T-helper 9 cell (primary cell): ENCODE measurements at places on chromosomes 12 and 14.

DNA sequence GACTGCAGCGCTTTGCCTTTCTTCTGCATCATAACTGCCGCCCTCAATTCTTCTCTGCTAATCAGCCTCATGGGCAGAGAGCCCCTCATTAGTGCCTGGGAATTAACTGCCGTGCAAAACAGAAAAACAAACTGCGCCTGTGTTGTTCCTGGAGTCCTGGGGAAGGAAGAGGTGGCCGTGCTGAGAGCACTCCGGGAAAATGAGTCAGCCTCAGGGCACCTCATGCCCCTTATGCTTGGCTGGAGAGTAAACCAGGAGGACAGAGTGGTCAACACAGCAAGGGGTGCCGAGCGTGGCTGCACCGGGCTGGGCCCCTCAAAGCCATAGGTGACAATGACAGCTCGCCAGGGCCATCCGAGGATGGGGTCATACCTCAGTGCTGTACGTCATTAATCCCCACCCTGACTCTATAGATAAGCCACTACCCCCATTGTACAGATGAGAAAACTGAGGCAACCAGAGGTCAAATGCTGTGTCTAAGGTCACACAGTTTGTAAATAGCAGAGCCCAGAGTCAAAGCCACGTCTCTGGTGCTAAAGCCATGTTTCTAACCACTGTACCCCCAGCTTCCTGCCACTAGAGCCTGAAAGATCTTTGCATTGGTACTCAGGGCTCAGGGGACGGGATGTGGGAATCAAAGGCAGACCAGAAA is 74.4 kb downstream of the RIMBP2 start:
- DNase-seq, result no peak

DNA sequence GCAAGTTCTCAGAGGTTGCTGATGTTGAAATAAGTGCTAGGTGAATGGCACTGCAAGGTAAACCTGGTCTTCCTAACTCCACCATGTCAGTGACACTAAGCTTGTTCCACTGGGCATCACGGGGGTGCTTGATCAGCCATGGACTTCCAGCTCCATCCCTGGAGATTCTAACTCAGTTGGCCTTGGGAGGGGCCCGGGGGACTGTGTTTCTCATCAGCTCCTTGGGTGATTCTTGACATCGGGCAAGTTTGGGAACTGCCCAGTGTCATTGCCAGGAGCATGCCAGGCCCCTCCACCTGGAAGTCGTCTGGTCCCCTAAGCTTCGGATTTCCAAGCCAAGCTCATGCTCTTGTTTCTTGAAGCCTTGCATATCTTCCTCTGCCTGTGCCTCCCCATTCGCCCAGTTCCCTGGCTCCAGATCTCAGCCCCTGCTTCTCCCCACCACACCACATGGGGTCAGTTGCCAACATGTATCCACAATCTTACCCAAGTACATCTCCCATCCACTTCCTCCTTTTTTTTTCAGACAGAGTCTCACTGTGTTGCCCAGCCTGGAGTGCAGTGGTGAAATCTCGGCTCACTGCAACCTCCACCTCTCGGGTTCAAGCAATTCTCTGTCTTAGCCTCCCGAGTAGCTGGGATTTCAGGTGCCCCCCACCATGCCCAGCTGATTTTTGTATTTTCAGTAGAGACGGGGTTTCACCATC is 30.7 kb upstream of the RFLNA start:
- DNase-seq, result no peak

GRCh38 chr14:20215196-20215595 is 8.3 kb upstream of the OR11H6 start:
- no peak for DNase-seq

DNA sequence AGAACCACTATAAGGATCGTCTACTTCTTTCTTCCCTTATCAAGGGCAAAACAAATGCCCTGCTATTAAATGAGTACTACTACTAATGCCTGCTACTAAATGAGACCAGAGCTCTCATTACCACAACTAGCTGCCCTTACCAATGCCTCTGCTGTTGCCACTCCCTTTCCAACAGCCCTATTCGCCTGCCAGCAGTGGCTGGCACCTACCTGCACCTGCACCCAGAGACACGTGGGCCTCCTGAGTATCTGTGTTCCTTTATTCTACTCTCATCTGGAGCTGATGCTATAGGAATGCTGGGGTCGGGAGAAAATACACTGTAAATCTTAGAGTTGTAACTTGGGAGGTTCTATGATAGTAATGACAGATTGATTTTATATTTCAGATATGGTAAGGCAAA is 174.7 kb downstream of the SLC2A13 start:
- DNase-seq, result no peak

GRCh38 chr12:120851444-120851843 is 52.7 kb downstream of the SPPL3 start:
- no peak for DNase-seq

GRCh38 chr14:55816225-55816624 is 236.2 kb downstream of the KTN1 start:
- DNase-seq, result no peak

GRCh38 chr14:101862711-101863110 is 101.2 kb downstream of the PPP2R5C start:
- DNase-seq, result no peak

GRCh38 chr14:103762036-103762435 is 46.4 kb downstream of the ZFYVE21 start:
- DNase-seq, result no peak

DNA sequence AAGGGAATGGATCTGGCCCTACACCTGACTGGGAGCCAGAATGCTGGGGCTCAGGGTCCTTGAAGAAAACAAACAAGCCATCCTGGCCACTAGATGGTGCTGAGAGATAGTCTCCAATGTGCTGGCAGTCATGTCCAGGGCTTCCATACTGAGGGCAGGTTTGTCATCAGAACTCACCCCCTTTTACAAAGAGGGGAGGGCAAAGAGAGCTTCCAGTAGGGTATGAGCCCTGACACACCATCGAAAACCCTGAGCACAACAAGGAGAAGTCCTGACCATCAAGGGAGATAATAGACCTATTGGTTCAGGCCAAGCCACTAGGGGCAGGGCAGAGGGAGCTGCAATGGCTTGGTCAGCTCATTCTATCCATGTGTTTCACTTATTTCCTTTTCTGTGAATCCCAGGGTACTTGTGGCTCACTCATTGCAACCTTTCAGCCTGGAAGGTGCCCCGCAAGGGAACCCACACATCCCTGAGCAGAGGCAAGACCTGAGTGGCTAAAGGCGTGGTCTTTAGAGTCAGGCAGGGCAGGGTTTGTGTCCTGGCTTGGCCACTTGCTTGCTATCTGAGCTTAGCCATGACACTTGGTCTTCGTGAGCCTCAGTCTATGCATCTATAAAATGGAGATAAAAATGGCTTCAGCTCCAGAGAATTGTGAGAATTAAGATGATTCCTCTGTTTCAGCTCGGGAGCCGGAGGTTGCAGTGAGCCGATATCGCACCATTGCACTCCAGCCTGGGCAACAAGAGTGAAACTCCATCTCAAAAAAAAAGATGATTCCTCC is 6.2 kb upstream of the PLEKHH1 start:
- DNase-seq, result no peak

DNA sequence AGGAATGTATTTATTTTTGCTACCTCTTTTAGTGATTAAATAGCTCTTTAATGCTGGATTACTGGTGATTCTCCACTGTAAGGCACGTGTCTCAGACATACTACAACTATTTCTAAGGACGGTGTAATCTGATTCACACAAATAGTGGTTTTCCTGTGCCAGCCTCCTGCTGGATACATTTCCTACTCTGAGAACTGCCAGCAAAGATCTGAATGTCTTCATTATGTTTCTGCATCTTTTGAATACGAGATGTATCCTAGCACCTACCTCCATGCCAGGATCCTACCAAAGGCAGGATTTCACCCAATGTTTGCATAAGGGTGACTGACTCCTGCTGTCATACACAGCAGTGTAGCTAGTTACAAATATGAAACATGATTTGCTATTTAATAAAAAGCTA is 120.6 kb downstream of the PRICKLE1 start:
- DNase-seq, result no peak

- no peak for DNase-seq
These were observed 156.9 kb downstream of the DPF3 start for GRCh38 chr14:72736786-72737559.

GRCh38 chr12:119775246-119775895 is 101.7 kb downstream of the CIT start:
- no peak for DNase-seq

GRCh38 chr14:74267588-74267987 is 28.3 kb downstream of the VSX2 start:
- no peak for DNase-seq

DNA sequence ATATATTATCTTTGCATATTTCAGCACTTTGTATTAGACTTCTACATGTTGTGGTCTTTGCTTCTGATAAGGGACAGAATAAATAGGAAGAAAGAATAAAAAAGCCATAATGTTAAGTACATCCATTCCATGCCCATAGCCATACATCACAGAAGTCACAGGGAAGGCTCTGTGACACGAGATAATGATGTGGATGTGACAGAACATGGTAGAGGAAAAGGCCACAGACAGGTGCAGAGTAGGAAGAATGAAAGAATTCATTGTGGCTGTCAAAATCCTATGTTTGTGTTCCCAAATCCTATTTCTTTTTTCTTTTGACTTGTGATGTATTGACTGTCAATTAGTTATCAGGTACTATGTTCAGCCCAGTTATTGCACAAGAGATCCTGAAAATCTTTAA is 38.4 kb downstream of the BICD1 start:
- no peak for DNase-seq

DNA sequence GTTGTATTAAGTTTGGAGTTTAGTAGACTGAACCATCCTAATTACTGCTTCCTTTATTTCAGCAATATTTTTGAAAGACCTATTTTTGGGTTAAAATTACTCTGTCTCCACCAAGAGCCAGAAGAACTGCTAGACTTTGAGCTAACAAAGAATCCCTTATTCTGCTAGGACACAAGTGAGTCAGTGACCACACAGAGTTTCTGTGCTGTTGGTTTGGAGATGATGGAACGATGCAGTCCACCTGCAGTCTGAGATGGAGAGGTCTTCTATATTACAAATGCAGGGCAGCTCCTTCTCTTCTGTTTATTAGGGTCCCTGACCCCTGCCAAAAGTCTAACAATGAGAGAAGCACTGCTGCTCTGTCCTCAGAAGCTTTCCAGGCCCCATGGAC is 6.7 kb upstream of the STXBP6 start:
- DNase-seq, result no peak

- no peak for DNase-seq
These were observed 26.8 kb downstream of the FERMT2 start for GRCh38 chr14:52923902-52924575.

DNA sequence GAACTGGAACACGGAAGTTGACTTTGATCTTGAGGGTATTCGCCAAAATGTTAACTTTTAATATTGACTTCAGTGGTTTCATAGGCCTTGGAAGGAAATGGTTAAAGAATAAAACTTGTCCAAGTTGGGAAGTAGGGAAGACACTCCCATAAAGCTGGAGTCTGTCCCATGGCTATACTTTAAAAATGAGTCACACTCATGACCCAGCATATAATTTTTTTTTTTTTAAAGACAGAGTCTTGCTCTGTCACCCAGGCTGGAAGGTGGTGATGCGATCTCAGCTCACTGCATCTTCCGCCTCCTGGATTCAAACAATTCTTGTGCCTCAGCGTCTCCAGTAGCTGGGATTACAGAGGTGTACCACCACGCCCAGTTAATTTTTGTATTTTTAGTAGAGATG is 19.6 kb downstream of the TMPRSS12 start:
- no peak for DNase-seq

GRCh38 chr12:30696486-30696885 is 817 bp upstream of the IPO8 start:
- no peak for DNase-seq

GRCh38 chr12:108518101-108518715 is 3.1 kb downstream of the FICD start:
- DNase-seq, result no peak
